Muscle of leg (tissue), 16 donors: ENCODE measurements at places on chromosomes 12 and 14. TPM values are rescaled to one million over a fixed set of nuclear protein-coding genes. Genes with fewer than 3 reads are reported as not detected.

DNA sequence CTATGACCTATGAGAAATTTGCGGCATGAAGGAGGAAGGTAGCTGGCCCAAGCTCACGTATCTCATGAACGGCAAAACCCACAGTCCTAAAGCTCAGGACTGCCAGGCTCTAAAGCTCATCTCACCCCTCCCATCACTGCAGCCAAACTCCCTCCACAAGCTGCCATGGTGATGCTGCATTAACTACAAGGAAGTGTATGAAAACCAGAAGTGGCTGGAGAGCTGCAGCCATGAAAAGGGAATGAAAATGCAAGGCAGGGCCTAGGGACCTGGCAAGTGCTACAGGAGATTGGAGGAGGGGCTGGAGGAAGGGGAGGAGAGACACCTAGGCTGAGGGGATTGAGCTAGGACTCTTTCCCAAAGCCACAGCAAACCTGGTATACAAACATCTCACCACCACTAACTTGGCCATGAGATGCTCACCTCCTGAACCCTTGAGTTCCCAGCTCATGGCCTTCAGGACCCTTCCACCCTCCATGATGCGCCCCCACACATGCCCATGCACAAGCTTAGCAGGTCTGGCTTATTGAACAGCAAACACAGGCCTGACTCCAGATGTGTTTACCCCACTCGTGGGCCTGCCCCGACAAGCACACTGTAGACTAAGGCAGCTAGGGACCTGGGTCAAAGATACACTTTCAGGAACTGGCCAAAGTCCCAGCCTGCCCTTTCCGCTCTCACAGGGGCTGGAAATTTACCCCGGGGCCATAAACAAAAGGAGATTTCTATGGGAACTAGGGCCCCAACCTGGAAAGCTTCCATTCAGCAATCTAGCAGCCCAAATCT, 42.0 kb downstream of the LTBP2 start:
- no peak overlapping the region for H3K4me3 ChIP-seq
- H3K27ac ChIP-seq: no peak overlapping the region

DNA sequence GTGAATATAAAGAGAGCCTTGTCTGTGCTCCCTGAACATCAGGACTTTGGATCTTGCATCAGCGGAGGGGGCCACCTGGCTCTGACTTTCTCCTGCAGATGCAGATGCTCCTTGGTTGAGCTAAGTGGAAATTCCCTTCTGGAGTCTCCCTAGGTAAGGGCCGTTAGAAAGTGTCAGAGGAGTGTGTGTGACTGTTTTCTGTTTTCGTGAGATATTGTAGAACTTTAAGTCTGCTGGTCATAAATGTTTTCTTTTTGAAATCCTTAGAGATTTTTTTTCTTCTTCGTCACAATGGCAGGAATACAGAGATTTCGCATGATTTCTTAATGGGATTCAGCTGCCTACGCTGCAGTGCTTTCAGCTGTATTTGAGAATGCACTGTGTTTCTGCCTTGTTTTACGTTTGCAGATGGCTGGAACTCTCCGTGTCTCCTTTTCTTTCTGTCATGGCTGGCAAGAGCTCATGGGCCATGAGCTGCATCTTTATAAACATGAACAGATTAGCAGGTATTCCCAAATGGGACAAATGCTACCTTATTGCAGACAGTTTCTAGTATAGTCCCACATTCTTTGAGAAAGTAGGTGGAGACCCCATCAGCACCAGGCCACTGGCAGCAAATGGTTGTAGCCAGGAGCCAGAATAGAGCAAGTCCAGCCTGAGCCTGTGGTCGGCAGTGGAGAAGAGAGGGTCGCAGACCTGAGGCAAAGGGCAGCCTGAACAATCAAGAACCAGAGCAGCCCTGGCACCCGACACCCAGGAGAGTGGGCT, 76.2 kb upstream of the FRMD6 start:
- no peak overlapping the region for H3K4me3 ChIP-seq
- peak overlapping the region; percentile 66 for H3K27ac ChIP-seq

- H3K36me3 ChIP-seq: no peaks in the 10 kb centered on the region
- H3K27ac ChIP-seq: no peak overlapping the region
- no peak overlapping the region for H3K4me3 ChIP-seq
- peak; percentile 70 for DNase-seq
Observed at GRCh38 chr12:129696926-129697325, 206.9 kb downstream of the TMEM132D start.

- H3K36me3 ChIP-seq: no peaks in the 10 kb centered on the region
- H3K4me3 ChIP-seq: no peak overlapping the region
- peak; percentile 71 for DNase-seq
Observed at GRCh38 chr14:74846968-74847665, 28.8 kb downstream of the PROX2 start.

DNA sequence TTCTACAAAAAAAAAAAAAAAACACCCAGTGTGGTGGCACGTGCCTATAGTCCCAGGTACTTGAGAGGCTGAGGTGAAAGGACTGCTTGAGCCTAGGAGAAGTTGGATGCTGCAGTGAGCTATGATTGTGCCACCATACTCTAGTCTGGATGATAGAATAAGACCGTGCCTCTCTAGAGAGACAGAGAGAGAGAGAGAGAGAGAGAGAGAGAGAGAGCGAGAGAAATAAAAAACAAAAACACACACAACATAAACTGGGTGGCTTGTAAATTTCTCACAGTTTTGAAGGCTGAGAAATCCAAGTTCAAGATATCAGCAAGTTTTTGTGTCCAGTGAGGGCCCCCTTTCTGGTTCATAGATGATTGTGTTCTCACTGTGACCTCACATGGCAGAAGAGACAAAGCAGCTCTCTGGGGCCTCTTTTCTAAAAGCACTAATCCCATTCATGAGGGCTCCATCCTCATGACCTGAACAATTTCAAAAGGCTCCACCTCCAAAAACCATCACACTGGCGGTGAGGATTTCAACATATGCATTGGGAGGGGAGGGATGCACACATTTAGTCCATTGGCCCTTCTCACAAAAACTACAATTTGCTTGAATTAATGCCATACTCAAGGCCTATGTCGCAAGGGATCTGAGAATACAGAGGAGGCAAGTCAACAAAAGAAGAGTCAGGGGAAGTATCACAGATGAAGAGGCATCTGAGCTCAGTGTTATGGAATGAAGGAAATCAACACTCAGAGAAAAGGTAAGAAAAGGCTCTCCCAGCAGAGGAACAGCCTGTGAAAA, 94.9 kb downstream of the PPM1H start:
- no peaks in the 10 kb centered on the region for H3K36me3 ChIP-seq
- DNase-seq: no peak
- H3K27me3 ChIP-seq: no peaks in the 10 kb centered on the region
- H3K4me3 ChIP-seq: no peak overlapping the region
- no peaks in the 10 kb centered on the region for H3K4me1 ChIP-seq
- no peak overlapping the region for H3K27ac ChIP-seq

DNA sequence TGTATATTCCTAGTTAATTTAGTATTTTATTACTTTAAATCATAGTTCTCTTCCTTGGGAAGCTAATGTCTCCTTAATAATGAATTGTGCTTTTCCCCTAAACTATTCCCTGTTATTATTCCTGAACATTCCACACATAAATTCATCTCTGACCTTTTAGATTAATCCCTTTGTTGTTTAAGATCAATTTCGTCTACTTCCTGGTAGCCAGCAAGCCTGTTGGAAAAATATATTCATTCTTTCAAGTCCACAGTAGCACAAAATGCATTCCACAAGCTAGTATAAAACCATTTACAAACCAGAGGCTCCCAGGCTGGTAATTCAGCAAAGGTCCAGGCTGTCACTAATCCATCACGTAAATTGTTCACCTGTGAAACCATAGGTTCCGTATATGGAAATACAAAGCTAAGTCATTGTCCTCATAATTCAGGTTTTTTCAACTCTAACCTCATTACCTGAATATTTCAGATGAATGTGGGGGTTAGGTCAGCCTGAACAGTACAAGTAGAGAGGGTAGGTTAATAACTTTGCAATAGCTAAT, 232.7 kb downstream of the SEC23A start:
- no peak overlapping the region for H3K27ac ChIP-seq
- H3K27me3 ChIP-seq: no peaks in the 10 kb centered on the region
- no peaks in the 10 kb centered on the region for H3K4me1 ChIP-seq
- H3K4me3 ChIP-seq: no peak overlapping the region
- no peaks in the 10 kb centered on the region for H3K36me3 ChIP-seq

- no peaks in the 10 kb centered on the region for H3K4me1 ChIP-seq
- H3K4me3 ChIP-seq: no peak overlapping the region
- no peak overlapping the region for H3K27ac ChIP-seq
- no peaks in the 10 kb centered on the region for H3K27me3 ChIP-seq
Observed at GRCh38 chr12:130881046-130881445, 9.2 kb downstream of the RAN start.

DNA sequence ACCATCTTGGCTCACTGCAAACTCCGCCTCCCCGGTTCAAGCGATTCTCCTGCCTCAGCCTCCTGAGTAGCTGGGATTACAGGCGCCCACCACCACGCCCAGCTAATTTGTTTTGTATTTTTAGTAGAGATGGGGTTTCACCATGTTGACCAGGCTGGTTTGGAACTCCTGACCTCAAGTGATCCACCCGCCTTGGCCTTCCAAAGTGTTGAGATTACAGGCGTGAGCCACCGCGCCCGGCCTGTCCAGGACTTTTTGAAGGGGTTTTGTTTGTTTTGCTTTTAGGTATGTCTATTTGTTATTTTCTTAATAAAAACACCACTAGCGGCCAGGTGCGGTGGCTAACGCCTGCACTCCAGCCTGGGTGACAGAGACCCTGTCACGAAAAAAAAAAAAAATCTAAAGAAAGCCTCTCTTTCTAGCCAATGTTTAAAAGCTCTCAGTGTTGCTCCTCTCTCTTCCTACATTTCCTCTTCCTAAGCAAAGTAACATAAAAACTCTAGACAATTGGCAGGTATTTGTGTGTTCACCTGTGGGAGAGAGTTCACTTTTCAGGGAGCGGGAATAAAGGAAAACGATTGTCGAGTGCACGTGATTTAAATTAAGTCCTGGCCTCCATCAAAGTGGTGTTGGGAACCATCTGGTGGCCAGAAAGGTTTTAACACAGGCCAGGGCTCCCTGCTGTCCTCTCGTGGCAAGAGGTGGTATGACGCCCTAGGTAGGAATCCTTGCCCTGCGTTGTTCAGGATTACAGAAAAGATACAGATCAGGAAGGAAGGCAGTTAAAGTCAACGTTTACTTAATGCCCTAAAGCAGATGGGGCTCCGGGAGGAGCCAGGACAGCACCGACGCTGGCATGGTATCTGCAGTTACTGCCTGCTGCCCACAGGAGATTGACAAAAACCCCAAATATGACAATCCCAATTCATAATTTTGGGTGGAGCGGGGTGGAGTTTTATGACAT, 36.2 kb upstream of the ATP23 start:
- H3K27me3 ChIP-seq: peaks cover 2% of the 10 kb centered on the region
- H3K4me3 ChIP-seq: no peak overlapping the region
- H3K36me3 ChIP-seq: no peaks in the 10 kb centered on the region

- H3K4me1 ChIP-seq: no peaks in the 10 kb centered on the region
- no peaks in the 10 kb centered on the region for H3K27me3 ChIP-seq
- no peak overlapping the region for H3K4me3 ChIP-seq
- no peak for DNase-seq
- H3K27ac ChIP-seq: no peak overlapping the region
- H3K36me3 ChIP-seq: peaks cover 72% of the 10 kb centered on the region
Observed at GRCh38 chr12:132056951-132057350, 87.2 kb downstream of the DDX51 start.

GRCh38 chr12:6333029-6333428, 8.8 kb downstream of the TNFRSF1A start:
- H3K4me1 ChIP-seq: peaks cover 48% of the 10 kb centered on the region
- DNase-seq: no peak
- no peak overlapping the region for H3K4me3 ChIP-seq

GRCh38 chr14:104531421-104532190, 48.0 kb upstream of the C14orf180 start:
- H3K4me3 ChIP-seq: no peak overlapping the region
- H3K36me3 ChIP-seq: no peaks in the 10 kb centered on the region
- no peak for DNase-seq
- no peak overlapping the region for H3K27ac ChIP-seq
- peaks cover 3% of the 10 kb centered on the region for H3K27me3 ChIP-seq

DNA sequence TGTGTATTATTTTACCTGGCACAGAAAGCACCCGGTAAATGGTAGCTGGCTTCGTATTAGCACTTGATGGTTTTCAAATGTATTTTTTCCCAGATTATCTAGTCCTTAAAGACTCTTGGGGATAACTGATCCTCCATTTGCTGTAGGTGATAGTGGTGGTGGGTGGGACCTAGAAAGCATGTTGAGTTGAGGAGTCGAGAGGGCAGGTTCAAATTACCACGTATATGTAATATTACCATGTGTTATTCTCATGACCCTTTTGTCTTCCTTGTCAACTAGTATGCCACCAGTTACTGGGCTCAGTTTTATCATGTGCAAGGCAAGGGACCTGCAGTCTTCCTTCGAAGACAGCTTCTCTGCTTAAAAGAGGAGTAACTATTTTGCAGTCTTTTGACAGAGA, 1.8 kb downstream of the GLRX5 start:
- DNase-seq: no peak
- H3K27ac ChIP-seq: no peak overlapping the region
- no peak overlapping the region for H3K4me3 ChIP-seq
- H3K27me3 ChIP-seq: no peaks in the 10 kb centered on the region
- H3K4me1 ChIP-seq: peaks cover 29% of the 10 kb centered on the region

GRCh38 chr12:44611538-44611937, 264.6 kb downstream of the NELL2 start:
- H3K4me3 ChIP-seq: no peak overlapping the region
- no peaks in the 10 kb centered on the region for H3K4me1 ChIP-seq
- no peaks in the 10 kb centered on the region for H3K36me3 ChIP-seq
- no peak overlapping the region for H3K27ac ChIP-seq
- no peaks in the 10 kb centered on the region for H3K27me3 ChIP-seq

DNA sequence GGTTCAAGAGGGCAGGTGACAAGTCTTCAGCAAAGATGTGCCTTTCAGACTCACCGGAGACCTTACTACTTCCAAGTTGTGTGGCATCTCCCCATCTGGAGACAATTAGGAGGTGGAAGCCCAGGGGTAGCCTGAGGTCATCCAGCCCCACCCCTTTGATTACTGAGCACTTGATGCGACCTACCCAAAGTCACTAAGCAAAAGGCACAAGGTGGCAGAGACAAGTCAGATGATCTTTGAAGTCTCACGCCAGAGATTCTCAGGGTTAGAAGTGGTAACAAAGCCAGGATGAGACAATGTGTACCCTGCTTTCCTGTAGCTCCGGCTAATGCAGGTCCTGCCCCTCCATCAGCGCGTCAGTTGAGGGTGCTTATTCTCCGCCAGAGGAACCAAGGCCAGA, 1.4 kb upstream of the FOXN3 start:
- DNase-seq: peak; percentile 48
- peaks cover 30% of the 10 kb centered on the region for H3K4me1 ChIP-seq
- peak overlapping the region; percentile 88 for H3K27ac ChIP-seq
- peaks cover 8% of the 10 kb centered on the region for H3K36me3 ChIP-seq
- H3K4me3 ChIP-seq: no peak overlapping the region
- H3K27me3 ChIP-seq: no peaks in the 10 kb centered on the region

GRCh38 chr14:65243766-65244442, 141.6 kb upstream of the MAX start:
- H3K4me3 ChIP-seq: no peak overlapping the region
- no peak overlapping the region for H3K27ac ChIP-seq
- H3K36me3 ChIP-seq: no peaks in the 10 kb centered on the region
- H3K27me3 ChIP-seq: no peaks in the 10 kb centered on the region

The PRICKLE1 gene
- total RNA-seq: 12.9 TPM

The PTGDR gene
- total RNA-seq: 0.40 TPM

The KCNMB4 gene
- 8.2 TPM for total RNA-seq

The STAB2 gene
- 1.3 TPM for total RNA-seq

The P2RX7 gene
- 1.6 TPM for total RNA-seq
